ENCODE measurements at places on chromosomes 5 and 9.

DNA sequence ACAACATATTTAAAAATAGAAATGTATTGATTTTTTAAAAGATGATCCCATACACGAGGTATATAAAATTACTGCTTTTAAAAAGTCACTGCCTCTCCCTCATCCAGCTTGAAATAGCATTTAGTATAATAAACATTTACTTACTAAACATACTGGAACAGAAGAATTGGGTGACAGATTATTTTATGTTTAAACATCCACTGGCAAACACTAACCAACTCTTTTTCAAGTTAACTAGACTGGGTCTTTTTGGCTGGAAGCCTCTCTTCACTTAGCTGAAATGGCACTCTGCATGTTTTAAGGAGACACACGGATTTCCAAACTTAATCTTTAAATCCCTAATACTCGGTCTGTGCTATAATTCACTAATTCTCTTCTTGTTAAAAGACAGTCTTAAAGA lies 19.0 kb downstream of the CTXN3 start:
- no peak for DNase-seq

DNA sequence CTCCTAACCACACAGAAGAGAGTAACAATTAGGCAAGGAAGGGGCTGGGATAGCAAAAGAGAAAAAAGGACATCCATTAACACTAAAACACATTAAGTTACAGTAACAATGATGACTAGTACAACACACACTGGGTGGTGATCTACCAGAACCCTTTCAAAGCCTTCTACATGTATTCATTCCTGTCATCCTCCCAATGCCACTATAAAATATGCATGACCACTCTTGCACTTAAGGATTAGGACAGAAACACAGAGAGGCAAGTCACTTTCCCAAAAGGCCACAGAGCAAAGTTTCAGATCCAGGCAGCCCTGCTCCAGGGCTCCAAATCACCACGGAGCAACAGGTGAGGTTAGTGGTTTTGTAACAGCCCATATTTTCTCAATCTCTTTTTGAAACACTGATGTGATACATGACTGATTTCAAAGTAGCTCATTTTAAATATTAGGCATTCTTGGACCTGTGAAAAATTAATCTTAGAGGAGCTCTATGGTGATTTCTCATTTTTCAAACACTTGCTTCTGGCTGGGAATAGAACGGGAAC lies 86.7 kb downstream of the AUH start:
- DNase-seq: no peak

DNA sequence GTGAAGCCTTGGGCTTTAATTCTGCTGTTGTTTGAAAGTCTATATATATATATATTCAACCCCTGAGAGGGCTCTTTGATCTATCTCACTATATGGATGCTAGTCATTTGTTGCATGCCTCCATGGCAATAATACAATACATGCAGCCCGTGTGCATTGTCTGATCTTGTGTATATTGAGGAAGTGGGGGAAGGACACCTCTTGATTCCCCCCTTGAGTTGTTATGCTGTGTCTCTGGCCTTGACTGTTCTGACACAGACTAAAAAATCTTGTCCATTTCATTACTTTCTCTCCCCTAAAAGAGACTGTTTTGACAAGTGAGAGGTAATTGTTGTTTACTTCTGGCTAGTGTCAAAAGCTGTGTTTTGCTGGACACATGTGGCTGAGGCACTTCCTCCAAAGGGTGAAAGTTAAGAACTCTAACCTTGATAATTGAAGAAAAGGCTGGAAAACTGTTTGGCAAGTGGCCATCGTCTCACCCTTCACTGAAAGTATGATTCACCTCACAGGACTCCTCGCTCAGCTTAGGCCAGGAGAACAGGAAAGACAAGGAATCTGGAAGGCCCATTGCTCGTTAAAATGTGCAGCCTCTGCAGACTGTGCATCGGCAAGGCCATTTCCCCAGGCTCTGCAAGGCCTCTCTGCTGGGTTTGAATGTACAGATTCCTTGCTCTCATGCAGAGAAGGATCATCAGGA lies 304.0 kb downstream of the PRELID2 start:
- peak; percentile 82 for DNase-seq

- no peak for DNase-seq
Observed at GRCh38 chr5:533243-533954, 9.2 kb upstream of the SLC9A3 start.

DNA sequence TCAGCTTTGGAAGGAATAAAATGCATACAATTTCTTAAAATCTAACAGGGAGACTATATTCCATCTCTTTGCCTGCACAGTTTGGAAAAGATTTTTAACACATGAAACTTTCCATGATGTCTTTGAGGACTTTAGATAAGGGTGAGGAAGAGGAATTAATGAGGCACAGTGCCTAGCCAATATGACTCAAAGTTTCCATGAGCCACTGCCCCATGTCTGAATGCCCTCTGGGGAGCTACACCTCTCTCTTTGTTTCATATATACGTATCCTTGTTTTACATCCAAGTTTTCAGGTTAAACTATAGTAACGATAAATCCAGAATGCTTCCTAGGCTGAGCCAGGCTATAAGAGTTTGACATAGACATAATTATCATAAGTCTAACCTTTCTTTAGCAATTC lies 349.3 kb upstream of the TLE4 start:
- DNase-seq: peak; percentile 11

GRCh38 chr9:109272745-109273144 lies 48.1 kb downstream of the EPB41L4B start:
- no peak for DNase-seq

DNA sequence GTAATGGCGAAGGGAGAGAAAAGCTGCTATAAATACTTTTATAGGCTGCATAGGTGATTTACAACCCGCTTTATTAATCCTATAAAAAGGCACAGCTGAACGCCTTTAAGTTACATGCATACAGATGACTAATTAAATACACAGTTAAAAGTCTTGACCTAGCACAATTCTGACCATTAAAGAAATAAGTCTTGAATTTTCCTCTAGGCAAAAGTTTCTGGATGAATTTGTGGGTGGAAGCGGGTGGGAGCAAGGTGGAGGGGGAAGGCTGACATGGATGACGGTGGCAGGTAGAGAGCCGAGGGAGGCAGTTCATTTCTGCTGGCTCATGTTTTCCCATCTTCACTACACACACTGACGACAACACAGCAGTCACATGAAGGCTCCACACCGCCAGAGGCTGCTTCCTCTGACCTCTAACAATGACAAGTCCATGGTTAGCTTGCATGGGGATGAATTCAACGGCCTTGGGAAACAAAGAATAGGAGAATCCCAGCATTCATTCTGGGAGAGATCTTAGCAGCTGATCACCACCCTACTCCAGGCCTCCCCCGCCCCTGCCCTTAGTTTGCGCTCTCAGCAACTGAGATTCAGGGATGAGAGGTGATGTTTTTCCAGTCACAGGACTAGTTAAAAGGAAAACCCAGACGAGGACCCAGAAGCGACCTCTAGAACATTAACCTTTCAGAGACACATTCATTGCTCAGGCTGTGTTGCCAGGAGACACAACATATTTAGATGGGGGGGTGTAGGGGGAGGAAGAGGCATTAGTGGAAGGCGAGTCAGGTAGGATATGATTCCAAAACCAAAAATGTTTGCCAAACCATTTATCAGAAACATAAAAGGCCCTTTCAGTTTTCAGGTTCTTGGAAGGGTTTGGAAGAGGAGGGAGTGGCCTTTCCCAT lies 329.3 kb downstream of the PIK3R1 start:
- DNase-seq: no peak

DNA sequence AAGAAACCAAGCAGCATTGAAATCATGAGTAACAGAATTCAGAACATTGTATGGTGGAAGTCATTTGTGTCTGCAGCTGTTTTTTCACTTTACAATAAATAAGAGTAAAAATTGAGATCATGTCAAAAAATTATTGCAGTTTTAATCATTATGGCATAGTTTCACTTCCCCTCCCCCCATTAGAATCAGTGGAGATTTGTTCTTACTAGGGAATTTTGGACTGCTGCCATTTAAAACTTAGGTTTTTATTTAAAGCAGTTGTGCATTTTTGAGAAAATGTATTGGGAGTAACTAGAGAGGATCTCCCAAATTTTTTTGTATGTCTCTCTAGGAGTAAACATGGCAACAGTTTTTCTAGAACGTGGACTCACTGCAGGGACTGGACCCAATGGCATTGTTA lies 20.4 kb downstream of the GTF3C4 start:
- DNase-seq: no peak

DNA sequence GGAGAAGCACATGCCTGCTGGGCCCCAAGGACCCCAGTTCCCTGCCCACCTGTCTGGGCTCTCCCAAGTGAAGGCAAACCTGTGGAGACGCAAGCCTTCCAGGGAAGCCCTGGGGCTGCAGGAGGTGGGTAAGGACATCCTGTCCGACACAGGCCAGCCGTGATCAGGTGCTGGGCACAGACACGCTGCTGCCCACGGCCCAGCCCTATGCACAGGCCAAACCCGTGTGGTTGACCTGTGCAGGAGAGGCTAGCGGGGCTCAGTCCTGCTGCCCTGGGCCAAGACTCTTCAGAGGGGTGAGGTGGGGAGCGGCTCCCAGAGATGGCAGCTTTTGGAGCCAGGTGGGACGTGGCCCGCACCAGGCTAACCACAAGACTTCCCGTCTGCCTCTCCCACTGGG lies 14.3 kb downstream of the LHX3 start:
- DNase-seq: no peak

DNA sequence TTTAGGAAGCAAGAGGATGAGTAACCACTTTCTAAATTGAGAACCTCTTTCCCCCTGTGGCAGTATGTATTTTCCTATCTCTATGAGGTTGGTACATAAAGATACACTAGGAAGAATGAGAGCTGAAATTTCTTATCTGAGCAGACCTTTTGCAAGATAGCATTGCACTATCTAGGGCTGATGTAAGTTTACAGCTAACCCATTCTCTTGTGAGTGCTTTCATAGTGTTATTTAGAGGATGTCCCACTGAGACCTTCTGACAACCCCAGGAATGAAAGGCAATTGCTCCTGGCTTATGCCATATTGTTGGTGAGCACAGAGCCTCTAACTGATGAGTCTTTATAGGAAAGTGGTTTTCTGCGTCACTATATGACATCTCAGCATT lies 1209.3 kb upstream of the CDH6 start:
- no peak for DNase-seq

- peak; percentile 15 for DNase-seq
Observed at GRCh38 chr5:136210259-136210658, 17.3 kb upstream of the SMIM32 start.

- no peak for DNase-seq
Observed at GRCh38 chr9:68763104-68763503, 58.1 kb downstream of the PIP5K1B start.

DNA sequence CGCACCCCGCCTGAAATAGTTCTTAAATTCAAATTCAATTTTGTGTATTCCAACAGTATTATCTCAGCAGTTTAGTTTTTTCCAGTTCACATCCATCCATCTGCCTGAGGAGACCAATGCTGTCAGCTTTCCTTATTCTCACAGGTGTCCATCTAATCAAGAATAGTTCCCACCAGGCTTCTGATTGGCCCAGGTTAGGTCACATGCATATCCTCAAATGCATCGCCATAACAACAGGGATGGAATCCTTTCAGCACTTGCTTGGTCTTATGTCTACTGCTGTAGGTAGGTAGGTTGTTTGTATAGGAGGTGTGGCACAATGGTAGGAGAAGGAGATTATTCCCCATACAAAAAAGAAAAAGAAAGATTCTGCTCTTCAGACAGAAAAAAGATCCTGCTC lies 91.2 kb downstream of the UBE2R2 start:
- DNase-seq: no peak

- DNase-seq: peak; percentile 50
Observed at GRCh38 chr9:33155393-33155792, 11.7 kb downstream of the B4GALT1 start.
